ENCODE measurements at places on chromosomes 5 and 9. TPM values are rescaled to one million over a fixed set of nuclear protein-coding genes. Genes with fewer than 3 reads are reported as not detected.

Gene SNCAIP
- 26.8 TPM for polyA plus RNA-seq

Gene PCDHB7
- polyA plus RNA-seq: 4.7 TPM

Gene GGTA1
- 4.9 TPM for polyA plus RNA-seq

Gene SPATA31C1
- polyA plus RNA-seq: 0.71 TPM

Gene ANKRD18B
- polyA plus RNA-seq: 1.7 TPM

Gene KIF27
- polyA plus RNA-seq: 25.1 TPM

Gene HAND1
- not detected for polyA plus RNA-seq

Gene RALGPS1
- 29.8 TPM for polyA plus RNA-seq

Gene FAXDC2
- polyA plus RNA-seq: 35.7 TPM

Gene MROH2B
- not detected for polyA plus RNA-seq

Gene MYOZ3
- polyA plus RNA-seq: 4.4 TPM

Measured in left renal cortex interstitium (tissue), 4 donors.